ENCODE measurements at places on chromosomes 5 and 9.

DNA sequence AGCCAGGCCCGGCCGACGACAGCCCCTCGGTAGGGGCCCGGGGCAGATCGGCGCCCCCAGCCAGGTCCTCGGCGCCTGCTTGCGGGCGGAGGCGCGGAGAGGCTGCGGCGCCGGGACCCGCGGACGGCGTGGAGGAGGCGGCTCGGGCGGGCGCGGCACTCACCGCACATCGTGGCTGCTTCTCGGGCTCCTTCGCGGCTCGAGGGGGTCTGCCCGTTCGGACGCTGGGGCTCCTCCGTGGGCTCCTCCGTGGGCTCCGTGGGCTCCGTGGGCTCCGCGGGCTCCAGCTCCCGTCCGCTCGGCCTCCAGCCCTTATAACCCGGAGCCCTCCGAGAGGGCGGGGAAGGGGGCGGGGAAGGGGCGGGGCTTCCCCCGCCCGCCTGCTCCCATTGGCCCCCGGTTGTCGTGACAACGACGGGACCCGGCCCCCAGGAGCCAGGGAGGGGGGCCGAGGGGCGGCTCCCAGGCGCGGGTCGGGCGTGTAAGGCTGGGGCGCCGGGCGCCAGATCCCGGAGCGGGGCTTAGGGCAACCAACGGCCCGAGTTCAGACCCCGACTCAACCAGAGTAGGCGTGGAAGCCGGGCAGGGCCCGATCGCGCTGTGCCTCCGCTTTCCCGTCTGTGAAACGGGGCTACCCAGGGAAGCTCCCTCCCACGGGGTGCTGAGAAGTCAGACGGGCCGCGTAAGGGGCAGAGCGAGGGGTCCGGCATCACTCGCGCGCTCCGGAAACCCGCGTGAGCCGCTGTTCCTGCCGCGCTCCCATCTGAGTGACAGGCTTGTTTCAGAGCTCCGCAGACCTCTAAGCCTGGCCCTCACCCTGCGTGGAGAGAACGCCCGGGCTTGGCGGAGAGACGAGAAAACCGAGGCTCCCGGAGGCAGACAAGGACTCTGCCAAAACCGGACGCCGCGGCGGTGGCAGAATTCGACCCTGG, at the start of gene GFPT2:
GFPT2 (minus strand) TSS at position 289 of the 932 bp plus-strand sequence; CDS start at position 170, 119 bp downstream.
- peak; percentile 92 for ATAC-seq

GRCh38 chr5:120405923-120406322, 58.2 kb upstream of the PRR16 start:
- ATAC-seq: peak; percentile 29

- no peak for ATAC-seq
Observed at GRCh38 chr5:111996574-111996973, 239.6 kb upstream of the NREP start.

DNA sequence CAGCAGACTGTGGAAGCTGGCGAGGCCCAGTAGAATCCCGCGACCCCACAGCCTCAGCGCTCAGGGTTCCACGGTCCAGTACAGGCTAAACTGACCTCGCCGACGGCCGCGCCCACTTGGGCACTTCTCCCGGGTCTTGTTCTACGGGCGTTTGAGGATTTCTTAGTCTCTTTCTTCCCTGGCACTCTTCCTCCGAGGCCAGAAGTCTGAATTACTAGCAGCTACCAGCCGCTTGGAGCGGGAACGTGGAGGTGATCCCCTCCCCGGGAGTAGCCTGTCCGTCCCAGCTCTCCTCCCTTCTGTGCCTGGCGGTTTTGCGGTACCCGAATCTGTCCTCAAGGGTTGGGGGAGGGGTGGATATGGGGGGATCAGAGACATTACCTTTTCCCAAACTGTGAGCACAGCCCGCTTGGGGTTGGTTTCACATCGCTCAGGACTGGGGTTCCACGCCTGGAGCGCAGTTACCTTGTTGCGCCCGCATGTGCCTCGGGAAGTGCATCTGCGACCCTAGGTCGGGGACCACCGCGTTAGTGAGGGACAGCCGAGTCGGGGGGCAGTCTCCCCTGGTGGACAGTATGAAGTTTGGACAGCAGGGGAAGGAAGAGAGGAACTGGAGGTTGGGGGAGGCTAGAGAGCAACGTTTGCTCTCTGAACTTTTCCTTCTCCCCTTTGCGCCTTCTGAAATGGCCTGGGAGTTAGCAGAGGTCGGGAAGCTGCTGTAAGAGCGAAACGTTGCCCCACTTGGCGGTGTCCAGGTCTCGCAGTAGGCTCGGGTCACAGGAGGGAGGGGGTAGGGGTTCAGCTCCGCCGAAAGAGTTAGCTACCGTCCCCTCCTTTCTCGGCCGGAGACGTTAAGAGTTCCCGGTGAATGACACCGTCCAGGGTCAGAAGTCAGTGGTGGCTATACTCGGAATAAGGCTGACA, 190.8 kb downstream of the MEF2C start:
- ATAC-seq: no peak

DNA sequence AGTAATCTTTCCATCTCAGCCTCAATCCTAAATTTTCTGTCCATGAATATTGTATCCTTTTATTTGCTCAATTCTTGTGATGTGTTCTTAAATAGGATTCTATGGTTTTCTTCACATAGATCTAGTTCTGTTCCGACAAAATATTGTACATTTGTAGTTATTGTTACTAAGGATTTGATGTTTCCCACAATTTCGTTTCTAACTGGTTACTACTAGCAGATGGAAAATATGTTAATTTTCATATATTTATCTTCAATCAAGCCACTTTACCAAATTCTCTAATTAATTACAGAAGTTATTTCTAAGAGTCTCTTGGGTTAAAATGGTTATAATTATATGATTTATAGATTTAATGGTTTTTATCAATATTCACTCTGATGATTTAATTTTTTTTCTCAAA, 60.3 kb downstream of the SEC61B start:
- ATAC-seq: no peak

- peak; percentile 43 for ATAC-seq
Observed at GRCh38 chr5:176447591-176447977, 601 bp upstream of the FAF2 start.

- no peak for ATAC-seq
Observed at GRCh38 chr9:95785209-95785608, 90.3 kb upstream of the ERCC6L2 start.

GRCh38 chr9:127087836-127088235, 34.6 kb downstream of the ANGPTL2 start:
- no peak for ATAC-seq

DNA sequence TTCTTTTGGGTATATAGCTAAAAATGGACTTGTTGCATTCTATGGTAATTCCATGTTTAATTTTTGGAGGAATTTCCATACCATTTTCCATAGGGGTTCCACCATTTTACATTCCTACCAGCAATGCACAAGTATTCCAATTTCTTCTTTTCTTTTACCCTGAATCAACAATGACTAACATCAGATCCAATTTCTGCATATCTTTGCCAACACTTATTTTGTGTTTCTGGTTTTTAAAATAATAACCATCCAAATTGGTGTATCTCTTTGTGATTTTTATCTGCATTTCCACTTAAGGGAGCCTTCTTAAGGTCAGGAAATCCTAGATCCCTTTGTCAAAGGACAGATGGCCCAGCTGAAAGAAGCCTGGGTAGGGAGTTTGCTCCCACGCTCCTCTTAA, 29.5 kb upstream of the SMU1 start:
- ATAC-seq: no peak

DNA sequence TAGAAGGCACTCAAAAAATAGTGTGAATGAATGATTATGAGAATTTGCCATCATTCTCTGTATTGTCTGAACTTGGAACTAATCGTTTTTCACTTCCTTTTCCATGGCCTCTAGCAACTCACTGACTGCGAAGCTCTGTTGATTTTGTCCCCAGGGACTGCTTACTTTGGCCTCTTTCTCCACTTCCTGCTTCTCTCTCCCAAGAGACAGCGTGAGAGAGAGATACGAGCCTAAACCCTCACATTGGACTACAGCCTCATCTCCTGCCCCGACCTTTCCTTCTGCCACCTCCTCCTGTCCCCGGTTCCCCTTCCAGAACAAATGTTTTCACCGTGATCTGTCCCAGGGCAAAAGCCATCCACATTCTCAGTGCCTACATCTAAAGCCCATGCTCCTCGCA, 300.8 kb upstream of the PANK3 start:
- ATAC-seq: no peak

DNA sequence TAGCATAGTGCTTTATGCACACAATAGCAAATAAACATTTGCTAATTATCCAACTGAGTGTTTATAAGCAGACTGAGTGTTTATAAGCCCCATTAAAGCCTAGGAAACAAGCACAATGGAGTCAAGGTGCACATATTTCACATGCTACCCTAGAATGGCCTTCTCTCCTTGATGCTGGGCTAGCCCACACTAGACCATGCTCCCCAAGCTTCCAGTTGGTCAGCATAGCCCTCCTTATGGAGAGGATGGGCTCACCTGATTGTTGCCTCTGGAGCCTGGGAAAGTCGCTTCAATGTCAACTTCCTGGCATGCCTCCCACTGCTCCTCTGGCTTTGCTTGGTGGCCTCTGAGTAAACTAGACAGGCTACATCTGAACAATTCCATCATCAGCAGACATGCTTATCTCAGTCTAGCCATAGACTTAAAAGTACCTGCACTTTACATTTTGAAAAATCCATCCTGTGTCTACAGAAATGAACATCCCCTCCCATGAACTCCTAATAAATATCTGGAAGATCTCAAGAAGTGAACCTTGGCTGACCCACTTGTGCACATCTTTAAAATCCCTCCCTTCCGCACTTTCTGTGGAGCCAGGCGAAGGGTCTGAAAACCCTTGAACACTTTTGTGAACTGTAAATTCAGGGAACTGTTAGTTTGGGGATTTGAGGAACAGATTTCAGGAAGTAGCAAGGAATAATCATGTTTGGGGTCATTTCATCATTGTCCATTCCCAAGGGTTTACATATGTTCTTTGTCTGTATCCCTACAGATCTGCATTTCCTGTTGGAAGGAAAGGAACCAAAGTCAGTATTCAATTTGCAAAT, 486.6 kb downstream of the ARHGEF28 start:
- ATAC-seq: no peak

DNA sequence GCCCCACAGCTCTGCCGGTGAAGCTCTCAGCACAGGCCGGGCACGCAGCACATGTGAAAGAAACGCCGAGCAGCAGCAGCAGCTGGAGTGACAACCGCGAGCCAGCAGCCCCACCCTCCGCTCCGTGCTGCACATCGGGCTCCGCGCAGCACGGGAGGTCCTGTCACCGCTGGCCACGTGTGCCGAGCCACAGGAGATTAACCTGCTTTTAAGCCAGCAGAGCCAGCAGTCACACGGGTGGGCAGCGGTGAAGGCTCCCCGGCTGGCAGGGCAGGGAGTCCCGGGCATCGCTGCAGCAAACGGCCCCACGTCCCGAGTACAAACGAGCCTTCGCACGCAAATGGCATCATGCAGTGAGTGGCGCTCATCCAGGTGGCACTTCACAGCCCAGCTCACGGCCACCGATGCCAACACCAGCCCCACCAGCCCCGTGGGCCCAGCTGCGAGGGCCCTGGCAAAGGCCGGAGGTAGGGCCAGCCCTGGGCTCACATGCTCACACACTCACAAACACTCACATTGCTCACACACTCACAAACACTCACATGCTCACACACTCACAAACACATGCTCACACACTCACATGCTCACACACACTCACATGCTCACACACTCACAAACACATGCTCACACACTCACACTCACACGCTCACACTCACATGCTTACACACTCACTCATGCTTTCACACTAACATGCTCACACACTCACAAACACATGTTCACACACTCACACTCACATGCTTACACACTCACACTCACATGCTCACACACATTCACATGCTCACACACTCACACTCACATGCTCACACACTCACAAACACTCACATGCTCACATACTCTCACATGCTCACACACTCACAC, 11.1 kb downstream of the CCDC187 start:
- peak; percentile 64 for ATAC-seq

- ATAC-seq: no peak
Observed at GRCh38 chr5:170619869-170620268, 116.0 kb downstream of the KCNIP1 start.

DNA sequence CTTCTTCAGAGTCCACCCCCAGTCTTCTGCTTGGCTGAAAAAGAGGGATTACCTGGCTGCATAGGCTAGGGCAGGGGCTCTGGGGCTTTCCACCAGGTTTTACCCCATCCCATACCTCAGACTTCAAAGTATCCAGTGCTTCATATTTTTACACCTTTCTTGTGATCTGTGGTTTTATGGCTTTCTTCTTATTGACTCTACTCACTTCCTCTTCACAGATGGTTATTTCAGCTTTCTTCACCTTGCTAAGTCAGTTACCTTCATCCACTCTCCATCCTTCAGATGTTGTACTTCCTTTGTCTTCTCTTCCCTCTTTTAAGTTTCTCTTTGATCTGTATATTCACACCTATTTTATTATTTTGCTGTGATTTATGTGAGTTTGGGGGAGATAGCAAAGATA, 104.3 kb downstream of the GRIA1 start:
- no peak for ATAC-seq

- ATAC-seq: no peak
Observed at GRCh38 chr9:133943036-133943780, 48.9 kb downstream of the VAV2 start.

- peak; percentile 99 for ATAC-seq
Observed at GRCh38 chr5:102807878-102808502, 52.9 kb downstream of the PAM start.

GRCh38 chr5:173768267-173768806, 119.8 kb upstream of the CPEB4 start:
- no peak for ATAC-seq

- ATAC-seq: peak; percentile 73
Observed at GRCh38 chr9:95268681-95269080, 48.8 kb downstream of the FANCC start.

DNA sequence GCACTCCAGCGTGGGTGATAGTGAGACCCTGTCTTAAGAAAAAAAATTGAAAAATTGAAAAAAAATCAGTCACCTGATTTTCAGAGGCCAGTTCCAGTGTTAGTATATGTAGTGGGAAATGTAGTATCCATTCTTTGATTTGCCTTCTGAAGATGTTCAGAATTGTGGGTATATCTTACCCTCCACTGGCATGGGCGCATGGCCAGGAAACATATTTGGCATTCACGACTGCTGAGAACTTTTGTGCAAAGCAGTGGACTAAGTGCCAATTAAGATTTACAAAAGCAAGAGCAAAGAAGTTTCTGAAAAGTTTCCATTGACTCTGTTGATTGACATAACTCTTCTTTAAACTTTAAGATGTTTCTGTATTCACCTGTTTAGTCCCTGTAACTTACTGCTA, 2.4 kb downstream of the CAVIN4 start:
- ATAC-seq: no peak

Measured in motor neuron (in vitro differentiated cells).